ENCODE measurements at places on chromosomes 4 and X.

DNA sequence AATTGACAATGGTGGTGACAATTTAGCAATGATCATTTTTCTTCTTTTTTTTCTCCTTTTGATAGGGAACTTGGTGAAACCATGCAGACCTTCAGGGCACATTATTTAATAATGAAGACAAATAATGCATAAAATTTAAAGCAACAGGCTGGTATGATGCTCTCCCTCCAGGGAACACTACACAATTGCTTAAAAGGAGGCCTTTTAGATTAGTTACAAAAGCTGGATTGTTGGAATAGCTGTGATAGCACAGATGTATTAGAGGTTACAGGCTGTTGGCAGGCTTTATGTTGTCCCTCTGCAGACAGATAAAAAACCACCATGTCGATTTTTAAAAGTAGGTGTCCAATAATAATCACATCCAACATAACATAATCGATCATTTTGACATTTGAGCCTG lies 307.0 kb downstream of the ADGRL3 start:
- H3K36me3 ChIP-seq: no peaks in the 10 kb centered on the region
- no peak overlapping the region for H3K4me3 ChIP-seq
- no peaks in the 10 kb centered on the region for H3K4me1 ChIP-seq
- H3K27me3 ChIP-seq: no peaks in the 10 kb centered on the region

DNA sequence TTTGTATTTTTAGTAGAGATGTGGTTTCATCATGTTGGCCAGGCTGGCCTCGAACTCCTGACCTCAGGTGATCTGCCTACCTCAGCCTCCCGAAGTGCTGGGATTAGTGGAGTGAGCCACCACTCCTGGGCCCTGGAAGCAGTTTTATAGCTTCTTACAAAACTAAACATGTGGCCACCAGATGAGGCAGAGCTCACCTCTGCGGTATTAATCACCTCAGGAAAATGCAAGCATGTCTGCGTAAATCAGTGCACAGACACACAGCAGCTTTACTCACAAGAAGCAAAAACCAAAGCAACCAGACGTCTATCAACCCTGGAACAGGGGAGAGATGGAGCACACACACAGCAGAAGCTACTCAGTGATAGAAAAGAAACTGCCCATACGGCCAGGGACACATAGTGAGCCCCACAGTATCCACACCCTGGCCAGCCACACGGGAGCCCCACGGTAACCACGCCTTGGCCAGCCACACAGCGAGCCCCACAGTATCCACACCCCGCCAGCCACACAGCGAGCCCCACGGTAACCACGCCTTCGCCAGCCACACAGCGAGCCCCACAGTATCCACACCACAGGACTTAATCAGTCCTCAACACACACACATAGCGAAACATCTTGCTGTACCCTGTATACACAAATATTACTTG lies 30.2 kb downstream of the PPP2R3B start:
- DNase-seq: no peak
- no peak overlapping the region for H3K4me3 ChIP-seq
- peaks cover 18% of the 10 kb centered on the region for H3K4me1 ChIP-seq

GRCh38 chr4:185716577-185717376 lies 95.2 kb downstream of the SORBS2 start:
- DNase-seq: no peak
- H3K4me1 ChIP-seq: no peaks in the 10 kb centered on the region
- H3K36me3 ChIP-seq: no peaks in the 10 kb centered on the region
- peaks cover 1% of the 10 kb centered on the region for H3K27me3 ChIP-seq
- H3K27ac ChIP-seq: no peak overlapping the region
- no peak overlapping the region for H3K4me3 ChIP-seq

DNA sequence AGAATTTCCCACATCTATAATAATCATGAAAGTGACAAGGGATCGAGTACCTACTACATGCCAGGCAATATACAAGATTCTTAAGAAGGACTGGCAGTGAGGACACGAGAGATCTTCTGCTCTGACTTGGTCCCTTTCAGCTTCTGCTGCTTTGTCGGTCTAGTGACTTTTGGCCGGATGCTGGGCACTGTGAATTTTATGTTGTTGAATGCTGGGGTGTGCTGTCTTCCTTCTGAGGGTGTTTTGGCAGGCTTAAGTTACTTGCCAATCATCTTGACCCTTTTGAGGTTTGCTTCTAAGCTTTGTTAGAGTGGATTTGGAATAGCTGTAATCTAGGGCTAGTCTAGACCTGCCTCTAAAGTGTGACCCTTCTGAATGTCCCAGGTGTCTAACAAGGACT lies 23.5 kb downstream of the NAT8L start:
- peaks cover 2% of the 10 kb centered on the region for H3K27me3 ChIP-seq
- no peak overlapping the region for H3K4me3 ChIP-seq
- no peaks in the 10 kb centered on the region for H3K4me1 ChIP-seq
- DNase-seq: no peak

GRCh38 chr4:38717604-38718003 lies 53.6 kb downstream of the KLF3 start:
- no peak for DNase-seq
- H3K36me3 ChIP-seq: no peaks in the 10 kb centered on the region
- H3K4me3 ChIP-seq: no peak overlapping the region

GRCh38 chr4:2102045-2102883 lies 43.1 kb downstream of the NAT8L start:
- peaks cover 3% of the 10 kb centered on the region for H3K36me3 ChIP-seq
- H3K27ac ChIP-seq: no peak overlapping the region
- H3K4me1 ChIP-seq: peaks cover 2% of the 10 kb centered on the region
- no peak overlapping the region for H3K4me3 ChIP-seq
- no peak for DNase-seq

DNA sequence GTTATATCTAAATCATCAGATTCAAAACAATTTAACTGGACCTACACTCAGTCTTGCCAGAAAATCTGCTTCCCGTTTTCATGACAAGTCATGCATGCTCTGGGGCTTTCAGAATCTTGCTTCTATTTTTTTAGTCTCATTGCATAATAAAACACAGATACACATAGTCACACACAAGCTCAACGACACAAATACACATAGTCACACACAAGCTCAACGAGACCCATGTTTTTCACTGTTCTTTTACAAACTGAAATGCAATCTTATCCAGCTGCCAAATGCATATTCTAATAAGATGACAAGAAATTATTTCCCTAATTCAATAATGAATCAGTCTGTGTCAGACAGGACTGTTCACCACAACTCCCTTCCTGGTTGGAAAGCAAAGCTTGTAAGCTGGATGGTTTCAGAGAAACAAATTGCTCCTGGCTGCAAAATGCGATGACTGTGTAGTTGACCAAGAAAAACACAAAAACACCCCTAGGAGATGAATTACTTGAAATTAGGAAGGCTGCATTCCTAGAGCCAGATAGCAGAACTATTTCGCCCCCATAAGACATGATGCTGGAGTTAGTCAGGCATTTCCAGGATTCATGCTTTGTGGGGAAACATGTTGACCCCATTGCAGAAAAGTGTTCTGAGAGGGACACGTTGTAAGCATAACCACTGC lies 208.7 kb downstream of the CHIC2 start:
- H3K36me3 ChIP-seq: no peaks in the 10 kb centered on the region
- no peak for DNase-seq
- no peaks in the 10 kb centered on the region for H3K4me1 ChIP-seq
- H3K27ac ChIP-seq: no peak overlapping the region
- no peak overlapping the region for H3K4me3 ChIP-seq

DNA sequence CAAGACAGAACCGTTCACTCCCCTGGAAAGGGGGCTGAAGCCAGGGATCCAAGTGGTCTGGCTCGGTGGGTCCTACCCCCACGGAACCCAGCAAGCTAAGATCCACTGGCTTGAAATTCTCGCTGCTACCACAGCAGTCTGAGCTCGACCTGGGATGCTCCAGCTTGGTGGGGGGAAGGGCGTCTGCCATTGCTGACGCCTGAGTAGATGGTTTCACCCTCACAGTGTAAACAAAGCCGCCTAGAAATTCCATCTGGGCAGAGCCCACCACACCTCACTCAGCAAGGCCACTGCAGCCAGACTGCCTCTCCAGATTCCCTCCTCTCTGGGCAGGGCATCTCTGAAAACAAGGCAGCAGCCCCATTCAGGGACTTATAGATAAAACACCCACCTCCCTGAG lies 13.4 kb upstream of the PBDC1 start:
- H3K36me3 ChIP-seq: no peaks in the 10 kb centered on the region
- H3K4me3 ChIP-seq: no peak overlapping the region
- H3K4me1 ChIP-seq: no peaks in the 10 kb centered on the region
- H3K27me3 ChIP-seq: no peaks in the 10 kb centered on the region

GRCh38 chr4:87152310-87153041 lies 67.9 kb downstream of the KLHL8 start:
- H3K27me3 ChIP-seq: no peaks in the 10 kb centered on the region
- no peaks in the 10 kb centered on the region for H3K36me3 ChIP-seq
- no peak for DNase-seq
- no peak overlapping the region for H3K4me3 ChIP-seq

GRCh38 chr4:100632163-100632562 lies 114.3 kb upstream of the EMCN start:
- H3K4me3 ChIP-seq: no peak overlapping the region
- H3K4me1 ChIP-seq: no peaks in the 10 kb centered on the region
- H3K27me3 ChIP-seq: peaks cover 3% of the 10 kb centered on the region
- no peaks in the 10 kb centered on the region for H3K36me3 ChIP-seq
- DNase-seq: no peak
- H3K27ac ChIP-seq: no peak overlapping the region

DNA sequence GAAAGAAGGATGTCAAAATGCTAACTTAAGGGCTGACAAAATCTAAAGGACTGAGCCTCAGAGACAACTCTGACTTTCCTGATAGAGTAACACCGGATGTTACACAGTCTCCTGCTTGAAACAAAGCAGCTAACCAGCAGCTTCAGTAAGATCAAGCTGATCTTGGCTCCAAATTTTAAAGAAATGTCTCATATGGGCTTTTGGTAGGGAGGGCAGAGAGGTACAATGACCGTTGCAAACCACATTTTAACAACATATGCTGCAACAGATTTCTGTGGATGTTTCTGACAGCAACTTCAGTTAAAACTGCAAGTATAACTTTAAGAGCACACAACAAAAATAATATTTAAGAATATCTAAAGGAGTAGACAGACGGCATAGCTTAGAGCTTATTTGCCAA lies 9.1 kb downstream of the RPGR start:
- H3K4me3 ChIP-seq: no peak overlapping the region
- H3K36me3 ChIP-seq: peaks cover 1% of the 10 kb centered on the region
- no peak for DNase-seq
- no peak overlapping the region for H3K27ac ChIP-seq
- no peaks in the 10 kb centered on the region for H3K27me3 ChIP-seq

DNA sequence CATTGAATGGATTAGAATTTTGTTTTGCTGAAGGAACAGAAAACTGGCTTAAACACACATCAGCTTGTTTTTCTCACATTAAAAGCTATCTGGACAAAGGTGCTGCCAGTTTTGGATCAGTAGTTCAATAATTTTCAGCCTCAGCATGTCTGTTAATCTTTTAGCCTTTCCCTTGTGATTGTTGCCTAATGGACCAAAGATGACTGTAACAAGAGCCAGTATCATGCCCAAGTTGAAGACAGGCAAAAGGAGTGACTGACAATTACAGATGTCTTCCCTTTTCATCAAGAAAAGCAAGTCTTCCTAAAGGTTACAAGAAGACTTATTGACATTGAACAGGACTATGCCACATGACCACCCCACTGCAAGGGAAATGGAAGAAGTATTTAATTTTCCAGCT lies 419.7 kb downstream of the MAPK10 start:
- H3K4me1 ChIP-seq: no peaks in the 10 kb centered on the region
- no peak for DNase-seq
- H3K27ac ChIP-seq: no peak overlapping the region
- H3K4me3 ChIP-seq: no peak overlapping the region
- peaks cover 3% of the 10 kb centered on the region for H3K27me3 ChIP-seq
- H3K36me3 ChIP-seq: no peaks in the 10 kb centered on the region

- no peaks in the 10 kb centered on the region for H3K36me3 ChIP-seq
- DNase-seq: no peak
- H3K4me1 ChIP-seq: no peaks in the 10 kb centered on the region
- no peak overlapping the region for H3K27ac ChIP-seq
- H3K4me3 ChIP-seq: no peak overlapping the region
Measured at GRCh38 chr4:8648816-8649630, 56.5 kb downstream of the CPZ start.

DNA sequence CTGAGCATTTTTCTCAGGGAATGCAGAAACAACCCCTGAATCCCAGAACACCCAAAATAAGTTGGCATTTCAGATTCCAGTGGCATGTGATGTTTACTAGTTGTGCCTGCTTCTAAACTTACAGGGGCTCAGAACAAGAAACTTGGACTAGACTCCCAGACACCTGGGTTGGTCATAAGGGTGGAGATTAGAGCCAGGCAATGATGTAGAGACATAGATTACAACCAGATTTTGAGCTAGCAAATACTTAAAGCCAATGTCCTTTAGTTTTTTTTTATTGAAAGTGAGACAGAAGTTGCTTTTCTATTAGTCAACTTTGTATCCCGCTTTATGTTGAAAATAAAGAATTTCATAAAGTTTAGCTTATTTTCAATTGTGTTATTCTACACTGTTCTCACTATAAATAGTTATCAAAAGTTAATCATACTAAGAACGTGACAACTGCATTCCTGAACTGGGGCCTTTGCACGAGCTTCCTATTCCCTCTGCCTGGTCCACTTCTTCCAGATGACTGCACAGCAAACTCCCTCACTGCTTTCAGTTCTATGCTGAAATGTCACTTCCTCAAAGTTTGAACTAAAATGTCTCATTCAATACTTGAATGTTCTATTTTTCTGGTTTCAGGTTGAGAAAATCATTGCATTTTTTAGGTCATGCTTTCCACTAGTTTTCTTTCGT lies 224.7 kb upstream of the PPP1R2C start:
- H3K36me3 ChIP-seq: no peaks in the 10 kb centered on the region
- DNase-seq: no peak
- no peaks in the 10 kb centered on the region for H3K27me3 ChIP-seq
- no peak overlapping the region for H3K27ac ChIP-seq

DNA sequence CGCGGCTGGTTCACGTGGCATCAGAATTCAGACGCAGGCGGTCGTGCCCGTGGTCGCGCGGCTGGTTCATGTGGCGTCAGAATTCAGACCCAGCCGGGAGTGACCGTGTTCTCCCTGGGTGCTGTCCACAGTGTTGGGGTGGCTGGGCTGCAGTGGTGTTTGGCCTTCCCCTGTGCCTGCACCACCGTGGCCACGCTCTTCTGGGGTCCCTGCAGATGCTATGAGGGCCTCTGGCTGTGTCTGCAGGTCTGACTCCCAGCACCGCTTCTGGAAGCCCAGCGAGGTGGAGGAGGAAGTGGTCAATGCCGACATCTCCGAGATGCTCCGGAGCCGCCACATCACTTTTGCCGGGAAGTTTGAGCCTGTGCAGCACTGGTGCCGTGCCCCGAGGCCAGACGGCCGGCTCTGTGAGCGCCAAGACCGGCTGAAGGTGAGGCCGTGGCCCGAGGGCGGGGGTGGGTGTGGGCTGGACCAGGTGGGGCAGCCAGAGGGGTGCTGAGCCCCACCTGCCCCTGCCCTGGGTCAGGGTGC lies 26.4 kb downstream of the NKX1-1 start:
- H3K4me3 ChIP-seq: no peak overlapping the region
- H3K27ac ChIP-seq: no peak overlapping the region
- peak; percentile 18 for DNase-seq
- H3K36me3 ChIP-seq: no peaks in the 10 kb centered on the region
- H3K4me1 ChIP-seq: no peaks in the 10 kb centered on the region

- H3K4me3 ChIP-seq: no peak overlapping the region
- peaks cover 3% of the 10 kb centered on the region for H3K27me3 ChIP-seq
Measured at GRCh38 chr4:15158406-15159091, 156.3 kb downstream of the CPEB2 start.
